ENCODE measurements at places on chromosomes 5 and 9. TPM values are rescaled to one million over a fixed set of nuclear protein-coding genes. Genes with fewer than 3 reads are reported as not detected.

NR4A3 gene
- total RNA-seq: 0.69 TPM

IL17B gene
- total RNA-seq: not detected

EQTN gene
- 2.3 TPM for total RNA-seq

LHX3 gene
- total RNA-seq: not detected

ANKRA2 gene
- total RNA-seq: 23.1 TPM

- DNase-seq: no peak
These were observed 109.0 kb downstream of the GNAQ start for GRCh38 chr9:77922591-77922990.

- DNase-seq: peak; percentile 51
These were observed 24.2 kb downstream of the PCDHGC5 start for GRCh38 chr5:141512911-141513626.

GRCh38 chr5:158639881-158640592 is 459.7 kb downstream of the EBF1 start:
- DNase-seq: no peak

DNA sequence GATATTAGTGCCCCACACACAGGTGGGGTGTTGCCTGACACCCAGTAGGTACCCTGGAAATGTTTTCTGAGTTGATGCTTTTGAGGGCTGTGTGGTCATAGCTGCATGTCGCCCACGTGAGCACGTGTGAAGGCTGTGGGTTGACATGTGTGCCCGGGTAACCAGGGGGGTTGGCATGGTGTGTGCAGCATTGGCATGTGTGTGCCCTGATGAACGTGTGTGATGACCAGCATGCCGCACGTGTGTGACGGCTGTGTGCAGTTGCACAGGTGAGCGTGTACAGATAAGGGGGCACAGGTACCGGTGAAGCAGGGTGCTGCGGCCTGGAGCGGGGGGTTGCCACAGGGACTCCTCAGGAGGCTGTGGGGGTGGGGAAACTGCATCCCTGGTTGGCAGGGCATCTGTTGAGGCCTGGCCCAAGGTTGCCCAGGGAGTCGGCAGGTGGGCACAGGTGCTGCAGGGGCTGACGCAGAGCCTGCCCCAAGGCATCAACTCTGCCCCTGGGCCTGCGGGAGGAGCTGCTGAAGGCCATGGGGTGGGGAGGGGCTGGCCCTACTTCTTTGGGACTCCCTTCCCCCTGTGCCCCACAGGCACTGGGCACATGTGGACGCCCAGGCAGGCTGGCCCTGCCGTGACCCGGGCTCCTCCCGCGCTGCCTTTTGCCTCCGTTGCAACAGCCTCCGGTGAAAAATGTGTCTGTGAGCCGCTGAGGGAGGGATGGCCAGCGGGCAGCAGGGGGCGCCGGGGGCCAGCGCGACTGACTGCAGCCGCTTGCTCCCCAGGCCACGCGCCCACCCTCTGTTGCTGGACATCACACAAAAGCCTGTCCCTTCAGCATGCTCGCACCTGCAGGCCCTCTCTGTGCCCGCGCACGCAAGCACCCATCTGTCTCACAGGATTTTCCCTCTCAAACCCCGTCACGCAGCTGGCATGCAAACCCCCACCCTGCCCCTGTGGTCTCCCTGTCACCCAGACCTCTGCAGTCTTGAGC is 2.2 kb downstream of the UNC5A start:
- DNase-seq: no peak

DNA sequence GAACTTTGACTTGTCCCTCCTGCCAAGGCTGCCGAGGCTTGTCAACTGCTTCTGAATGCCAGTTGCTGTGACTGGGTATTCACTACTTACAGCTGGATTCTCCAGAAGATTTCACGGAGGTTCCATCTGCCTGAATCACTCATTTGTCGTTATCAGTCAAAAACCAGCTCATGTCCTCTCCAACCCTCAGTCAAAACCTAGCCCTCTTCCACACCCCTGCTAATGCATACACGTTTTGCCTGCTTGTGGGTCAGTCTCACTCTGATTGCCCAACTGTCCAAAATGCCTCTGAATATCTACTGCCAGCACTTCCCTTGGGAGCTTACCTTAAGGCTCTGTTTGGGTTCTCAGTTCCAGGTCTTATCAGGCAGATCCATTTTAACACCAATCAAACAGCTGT is 238.6 kb upstream of the TMEM161B start:
- no peak for DNase-seq

DNA sequence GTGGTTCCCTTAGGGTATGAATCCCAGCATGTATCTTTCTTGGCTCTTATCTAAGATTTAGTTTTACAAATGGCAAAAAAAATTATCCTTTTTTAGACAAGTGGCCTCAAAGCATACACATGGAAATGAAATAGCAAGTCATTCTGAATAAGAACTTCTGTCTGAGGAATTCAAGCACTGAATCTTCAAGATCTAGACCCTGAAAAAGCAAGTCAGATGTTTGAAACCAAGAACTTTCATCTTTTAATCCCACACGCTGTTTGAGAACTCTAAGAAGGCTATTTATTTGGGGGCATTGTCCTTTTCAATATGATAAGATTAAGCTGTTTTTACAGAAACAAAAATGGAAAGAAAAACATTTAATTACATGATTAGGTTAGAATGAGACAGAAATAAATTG is 549.2 kb upstream of the CYLC2 start:
- no peak for DNase-seq

DNA sequence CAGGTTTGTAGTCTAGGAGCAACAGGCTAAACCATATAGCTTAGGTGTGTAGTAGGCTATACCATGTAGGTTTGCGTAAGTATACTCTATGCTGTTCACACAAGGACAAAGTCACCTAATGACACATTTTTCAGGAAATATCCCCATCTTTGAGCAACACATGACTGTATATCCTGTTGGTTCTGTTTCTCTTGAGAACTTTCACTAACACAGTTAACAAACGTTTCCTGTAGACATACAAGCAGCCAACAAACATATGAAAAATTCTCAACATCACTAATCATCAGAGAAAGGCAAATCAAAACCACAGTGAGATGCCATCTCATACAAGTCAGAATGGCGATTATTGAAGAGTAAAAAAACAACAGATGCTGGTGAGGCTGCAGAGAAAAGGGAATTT is 68.2 kb downstream of the NR2F1-AS1 start:
- DNase-seq: no peak

All from mucosa of descending colon (tissue), 3 donors.